Heart left ventricle (tissue), 16 donors: ENCODE measurements at places on chromosomes 13 and 19. TPM values are rescaled to one million over a fixed set of nuclear protein-coding genes. Genes with fewer than 3 reads are reported as not detected.

DIAPH3 gene
- 0.08 TPM for polyA plus RNA-seq

- H3K4me1 ChIP-seq, result no peaks in the 10 kb centered on the region
- no peaks in the 10 kb centered on the region for H3K27me3 ChIP-seq
- no peak for DNase-seq
Observed at GRCh38 chr13:20699715-20700114, 3.8 kb upstream of the IL17D start.

DNA sequence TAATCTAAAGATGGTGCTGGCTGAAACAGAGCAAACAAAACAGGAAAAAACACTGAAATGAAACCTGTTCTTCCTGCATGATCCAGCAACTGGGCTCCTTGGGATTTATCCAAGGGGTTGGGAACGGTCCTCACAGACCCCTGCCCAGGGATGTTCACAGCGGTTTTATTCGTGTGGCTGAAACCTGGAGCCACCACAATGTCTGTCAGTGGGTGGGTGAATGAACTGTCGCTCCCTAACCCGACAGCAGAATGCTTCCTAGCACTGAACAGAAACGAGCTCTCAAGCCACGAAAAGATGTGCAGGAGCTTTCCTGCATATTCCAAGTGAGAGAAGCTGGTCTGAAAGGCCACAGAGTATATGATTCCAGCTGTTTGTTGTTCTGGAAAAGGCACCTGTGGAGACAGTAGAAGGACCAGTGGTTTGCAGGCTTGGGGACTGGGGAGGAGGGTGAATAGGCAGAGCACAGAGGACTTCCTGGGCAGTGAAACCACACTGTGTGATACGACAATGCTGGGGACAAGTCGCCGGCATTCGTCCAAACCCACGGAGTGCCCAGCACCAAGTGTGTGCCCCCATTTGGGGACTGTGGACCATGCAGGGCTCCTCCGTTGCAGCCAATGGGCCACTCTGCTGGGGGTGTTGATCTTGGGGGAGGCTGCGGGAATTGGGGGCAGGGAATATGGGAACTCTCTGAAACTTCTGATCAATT is 73.9 kb downstream of the TEX29 start:
- H3K4me3 ChIP-seq, result no peak overlapping the region
- H3K27ac ChIP-seq, result no peak overlapping the region
- no peaks in the 10 kb centered on the region for H3K4me1 ChIP-seq
- no peaks in the 10 kb centered on the region for H3K36me3 ChIP-seq
- DNase-seq, result no peak

DNA sequence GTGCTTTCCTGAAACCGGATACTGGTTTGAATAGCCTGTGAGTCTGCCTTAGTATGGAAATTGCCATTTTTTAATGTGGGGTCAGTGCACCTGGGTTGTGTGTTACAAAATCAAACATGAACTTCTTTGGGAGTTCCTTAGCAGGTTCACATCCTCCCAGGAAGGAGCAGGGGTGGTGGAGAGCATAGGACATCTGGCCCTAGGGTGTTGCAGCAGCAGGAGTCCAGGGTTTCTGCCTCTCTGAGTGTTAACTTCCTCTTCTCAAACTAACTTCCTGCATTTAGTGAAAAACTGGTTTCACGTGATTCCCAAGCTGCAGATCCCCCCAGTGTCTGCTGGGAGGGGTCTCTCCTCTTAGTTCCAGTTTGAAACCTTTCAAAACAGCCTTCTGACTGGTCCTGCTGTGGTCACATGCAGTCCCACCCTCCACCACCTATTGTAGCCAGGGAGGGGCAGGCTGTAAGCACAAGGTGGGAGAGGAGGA is 7.2 kb downstream of the RNASEH2B start:
- no peaks in the 10 kb centered on the region for H3K27me3 ChIP-seq
- peak overlapping the region; percentile 44 for H3K27ac ChIP-seq
- DNase-seq, result peak; percentile 27
- peaks cover 34% of the 10 kb centered on the region for H3K4me1 ChIP-seq

GRCh38 chr19:4803736-4804695 is 12.5 kb downstream of the FEM1A start:
- no peak overlapping the region for H3K27ac ChIP-seq
- no peaks in the 10 kb centered on the region for H3K27me3 ChIP-seq
- peaks cover 15% of the 10 kb centered on the region for H3K4me1 ChIP-seq
- H3K36me3 ChIP-seq, result no peaks in the 10 kb centered on the region

- peaks cover 18% of the 10 kb centered on the region for H3K27me3 ChIP-seq
- H3K36me3 ChIP-seq, result no peaks in the 10 kb centered on the region
- no peak overlapping the region for H3K27ac ChIP-seq
- no peak for DNase-seq
- H3K4me3 ChIP-seq, result no peak overlapping the region
- no peaks in the 10 kb centered on the region for H3K4me1 ChIP-seq
Observed at GRCh38 chr19:19554074-19555023, 16.3 kb downstream of the CILP2 start.

DNA sequence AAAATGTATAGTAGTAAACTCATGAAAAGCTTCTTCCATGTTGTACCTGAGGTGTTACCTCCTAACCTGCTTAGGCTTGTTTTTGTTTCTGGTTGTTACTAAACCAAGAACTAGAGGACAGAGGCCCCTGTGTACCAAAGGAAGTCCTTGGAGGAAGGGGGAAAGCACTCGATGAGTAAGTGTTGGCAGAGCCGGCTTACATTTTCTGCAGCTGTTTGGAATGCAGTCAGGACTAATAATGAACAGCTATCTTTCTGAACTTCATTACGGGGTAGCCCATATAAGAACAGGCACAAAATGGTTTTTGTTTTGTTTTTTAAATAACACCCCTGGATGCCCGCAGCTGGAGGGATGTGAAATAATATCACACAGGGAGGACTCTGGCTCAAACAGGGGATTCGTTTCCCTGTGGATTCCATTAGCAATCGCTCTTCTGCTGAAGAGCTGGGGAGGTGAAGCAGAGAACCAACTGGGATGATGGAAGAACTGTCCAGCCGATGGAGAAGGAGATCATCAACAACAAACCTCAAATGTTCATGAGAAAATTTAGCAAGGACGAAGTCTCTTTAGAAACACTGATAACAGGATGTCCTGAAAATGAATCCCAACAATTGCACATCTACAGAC is 214.2 kb upstream of the MAB21L1 start:
- H3K36me3 ChIP-seq, result no peaks in the 10 kb centered on the region
- H3K4me1 ChIP-seq, result peaks cover 8% of the 10 kb centered on the region
- no peak overlapping the region for H3K4me3 ChIP-seq
- DNase-seq, result no peak
- H3K27ac ChIP-seq, result no peak overlapping the region
- no peaks in the 10 kb centered on the region for H3K27me3 ChIP-seq

- H3K36me3 ChIP-seq, result no peaks in the 10 kb centered on the region
- DNase-seq, result no peak
- peaks cover 24% of the 10 kb centered on the region for H3K27me3 ChIP-seq
- H3K4me1 ChIP-seq, result peaks cover 15% of the 10 kb centered on the region
- no peak overlapping the region for H3K27ac ChIP-seq
Observed at GRCh38 chr13:26016189-26016588, 35.6 kb downstream of the SHISA2 start.
